ENCODE measurements at places on chromosomes 11 and 22.
A peak's percentile ranks its signal among the peaks of the same experiment; 100 is the strongest.

DNA sequence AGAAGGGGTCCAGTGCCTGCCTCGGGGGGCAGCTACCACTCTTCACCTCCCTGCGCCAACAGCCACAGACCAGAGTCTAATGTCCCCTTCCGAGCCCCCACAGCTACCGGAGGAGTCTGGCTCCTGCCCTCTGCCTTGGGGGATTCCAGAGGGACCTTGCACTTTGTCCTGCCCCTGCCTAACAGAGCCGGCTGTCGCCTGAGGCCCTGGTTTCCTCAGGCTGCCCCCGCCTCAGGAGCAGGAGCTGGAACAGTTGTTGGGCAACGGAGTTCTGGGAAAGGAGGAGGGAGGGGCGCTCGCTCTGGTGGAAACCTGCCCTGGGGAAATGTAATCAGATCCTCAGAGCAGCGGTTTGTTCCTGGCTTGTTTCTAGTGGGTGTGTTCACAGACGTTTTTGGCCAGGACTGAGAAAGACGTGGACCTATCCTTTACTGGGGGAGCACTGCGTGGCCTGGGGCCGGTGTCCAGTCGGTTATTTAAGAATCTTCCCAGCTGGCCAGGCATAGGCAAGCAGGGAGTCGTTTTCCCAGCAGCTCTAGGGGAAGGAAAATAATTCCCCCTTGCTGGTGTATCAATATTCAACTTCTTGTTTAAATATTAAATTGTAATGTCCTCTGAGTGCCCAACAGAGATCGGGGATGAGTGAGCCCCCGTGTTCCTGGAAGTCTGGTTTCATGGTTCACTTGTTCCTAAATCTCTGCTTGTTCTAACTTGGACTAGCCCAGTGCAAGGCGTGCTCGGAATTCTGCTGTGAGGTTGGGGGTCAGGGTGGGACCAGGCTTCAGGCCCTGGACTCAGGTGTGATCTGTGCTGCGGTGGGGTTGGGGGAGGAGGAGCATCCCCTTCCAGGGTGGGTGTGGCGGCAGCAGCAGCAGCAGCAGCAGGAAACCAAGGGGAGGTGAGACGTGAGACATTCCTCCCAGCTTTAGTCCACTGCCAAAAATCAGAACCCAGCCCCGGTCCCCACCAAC lies 32.1 kb downstream of the A4GALT start:
- peak; percentile 62 for DNase-seq

DNA sequence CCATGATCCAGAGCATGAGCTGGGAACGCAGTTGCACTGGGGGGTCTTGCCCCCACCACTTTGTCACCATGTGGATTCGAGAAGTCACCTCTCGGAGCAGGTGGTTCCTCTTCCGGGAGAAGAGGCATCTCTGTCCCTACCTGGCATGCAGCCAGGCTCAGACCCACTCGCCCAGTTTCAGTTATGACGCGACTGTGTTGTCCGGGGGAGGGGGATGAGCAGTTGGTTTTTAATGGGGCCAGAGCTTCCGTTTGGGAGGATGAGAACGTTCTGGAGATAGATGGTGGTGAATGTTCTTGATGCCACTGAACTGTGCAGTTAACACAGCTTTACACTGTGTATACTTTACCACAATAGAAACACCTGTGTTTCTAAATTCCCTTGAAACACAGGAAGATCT lies 41.5 kb downstream of the DHCR7 start:
- no peak for DNase-seq

- no peak for DNase-seq
These were observed 87.5 kb downstream of the NAV2 start for GRCh38 chr11:19800162-19800561.

GRCh38 chr22:40534379-40535188 lies 101.9 kb downstream of the MRTFA start:
- DNase-seq, result no peak

- no peak for DNase-seq
These were observed 639.1 kb downstream of the TBC1D22A start for GRCh38 chr22:47401592-47401898.

- no peak for DNase-seq
These were observed 136.4 kb downstream of the CCDC81 start for GRCh38 chr11:86511086-86511551.

- DNase-seq, result no peak
These were observed 131.2 kb downstream of the TTC17 start for GRCh38 chr11:43489869-43490465.

- no peak for DNase-seq
These were observed 1291.7 kb downstream of the BRD1 start for GRCh38 chr22:48535868-48536540.

DNA sequence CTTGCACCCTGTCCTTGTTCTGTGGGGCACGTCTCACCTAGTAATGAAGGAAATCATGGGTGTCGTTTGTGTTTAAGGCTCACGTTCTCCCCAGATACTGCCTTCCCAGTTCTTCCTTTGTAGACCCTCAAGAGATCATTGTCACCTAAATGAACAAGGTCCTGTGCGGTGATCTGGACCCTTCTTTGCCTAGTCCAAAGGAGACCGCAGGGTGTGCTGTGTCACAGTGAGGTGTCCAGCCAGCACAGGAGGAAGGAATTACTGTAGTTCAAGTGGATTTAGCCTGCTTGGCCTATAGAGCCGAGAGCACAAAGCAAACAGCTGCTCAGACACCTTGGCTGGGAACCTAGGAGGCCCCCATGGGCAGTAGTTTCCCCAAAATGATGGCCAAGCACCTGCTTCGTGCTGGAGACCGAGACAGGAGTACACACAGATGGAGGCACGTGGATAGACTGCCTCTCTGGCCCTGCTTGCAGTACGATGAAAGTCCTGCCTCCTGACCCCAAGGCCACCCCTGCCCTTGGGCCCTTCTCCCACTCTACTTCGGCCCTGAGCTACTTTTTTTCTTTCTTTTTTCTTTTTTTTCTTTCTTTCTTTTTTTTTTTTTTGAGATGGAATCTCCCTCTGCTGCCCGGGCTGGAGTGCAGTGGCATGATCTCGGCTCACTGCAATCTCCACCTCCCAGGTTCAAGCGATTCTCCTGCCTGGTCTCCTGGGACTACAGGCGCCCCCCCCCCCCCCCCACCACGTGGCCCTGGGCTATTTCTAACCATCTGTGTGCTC lies 19.4 kb upstream of the PPFIA1 start:
- no peak for DNase-seq

DNA sequence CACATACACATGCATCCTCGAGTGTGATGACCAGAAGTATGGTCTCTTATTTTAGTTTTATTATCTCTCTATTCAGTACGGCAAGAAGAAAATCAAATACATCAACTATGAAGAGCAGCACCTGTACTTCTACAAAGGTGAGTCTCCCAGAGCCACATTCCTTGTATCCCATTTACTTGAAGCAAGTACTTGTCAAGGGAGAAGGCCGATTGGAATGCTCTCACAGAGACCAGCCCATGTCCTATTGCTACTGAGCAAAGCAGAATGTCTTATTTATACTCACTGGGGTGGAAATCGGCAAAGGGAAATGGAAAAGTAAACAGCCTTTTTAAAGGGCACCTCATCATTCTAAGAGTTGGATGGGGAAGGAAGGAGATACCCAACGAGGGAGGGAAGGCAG lies 72.6 kb upstream of the OR5AK2 start:
- no peak for DNase-seq

- no peak for DNase-seq
These were observed 666 bp downstream of the SLC25A18 start for GRCh38 chr22:17563936-17564391.

DNA sequence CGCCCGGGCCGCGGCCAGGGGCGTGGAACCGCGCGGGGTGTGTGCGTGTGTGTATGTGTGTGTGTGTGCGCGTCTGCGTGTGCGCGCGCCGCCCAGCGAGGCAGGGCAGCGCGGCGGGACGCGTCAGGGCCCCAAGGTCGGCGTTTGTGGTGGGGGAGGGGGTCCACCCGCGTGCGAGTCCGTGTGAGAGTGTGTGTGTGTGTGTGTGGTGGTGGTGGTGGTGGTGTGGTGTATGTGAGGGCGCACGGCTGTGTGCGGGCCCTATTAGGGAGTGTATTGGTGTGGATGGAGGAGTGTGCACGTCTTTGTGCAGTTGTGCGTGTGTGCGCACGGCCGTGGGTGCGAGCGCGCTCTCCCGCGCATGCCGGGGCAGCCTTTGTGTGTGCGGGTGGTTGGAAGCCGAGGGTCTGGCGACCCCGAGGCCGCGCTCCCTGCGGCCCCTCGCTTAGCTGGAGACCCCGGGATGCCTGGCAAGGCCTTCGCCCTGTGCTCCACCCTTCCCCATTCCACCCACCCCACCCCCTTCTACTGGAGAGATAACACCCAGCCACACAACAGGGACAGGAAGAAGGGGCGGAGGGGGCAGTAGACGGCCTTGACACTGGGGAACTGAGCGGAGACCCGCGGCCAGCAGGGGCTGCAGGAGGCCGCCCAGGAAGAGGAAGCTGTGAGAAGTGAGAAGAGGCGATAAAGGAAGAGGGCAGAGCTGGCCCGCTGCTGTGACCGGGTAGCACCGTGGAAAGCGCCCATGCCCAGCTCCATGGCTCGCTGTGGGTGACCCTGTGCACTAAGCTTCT lies 528 bp upstream of the ARRB1 start:
- no peak for DNase-seq

GRCh38 chr11:73308961-73309919 lies 1.2 kb downstream of the ARHGEF17 start:
- no peak for DNase-seq

- no peak for DNase-seq
These were observed 7.5 kb downstream of the DIXDC1 start for GRCh38 chr11:111944651-111945051.

- no peak for DNase-seq
These were observed 20.0 kb upstream of the LMO1 start for GRCh38 chr11:8283465-8284230.

DNA sequence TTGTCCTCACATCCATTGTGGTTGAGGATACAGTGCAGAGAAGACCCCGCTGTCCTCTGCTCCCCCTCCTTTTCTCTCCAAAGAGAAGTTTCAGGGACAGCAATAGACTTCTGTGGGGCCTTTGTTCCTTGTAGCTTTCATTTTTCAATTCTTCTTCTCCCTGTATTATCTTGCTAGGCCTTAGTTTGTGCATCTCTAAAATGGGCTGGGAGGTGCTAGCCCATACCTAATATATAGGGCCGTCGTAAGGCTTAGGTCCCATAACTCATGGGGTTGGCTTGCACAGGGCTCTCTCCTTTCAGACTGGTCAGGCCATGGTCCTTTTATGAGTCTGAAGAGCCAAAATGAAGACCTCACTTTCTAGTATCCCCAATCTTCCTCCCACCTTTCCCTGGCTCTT lies 33.0 kb downstream of the ZBTB16 start:
- no peak for DNase-seq

- DNase-seq, result no peak
These were observed 14.0 kb downstream of the LRFN4 start for GRCh38 chr11:66870616-66871520.

DNA sequence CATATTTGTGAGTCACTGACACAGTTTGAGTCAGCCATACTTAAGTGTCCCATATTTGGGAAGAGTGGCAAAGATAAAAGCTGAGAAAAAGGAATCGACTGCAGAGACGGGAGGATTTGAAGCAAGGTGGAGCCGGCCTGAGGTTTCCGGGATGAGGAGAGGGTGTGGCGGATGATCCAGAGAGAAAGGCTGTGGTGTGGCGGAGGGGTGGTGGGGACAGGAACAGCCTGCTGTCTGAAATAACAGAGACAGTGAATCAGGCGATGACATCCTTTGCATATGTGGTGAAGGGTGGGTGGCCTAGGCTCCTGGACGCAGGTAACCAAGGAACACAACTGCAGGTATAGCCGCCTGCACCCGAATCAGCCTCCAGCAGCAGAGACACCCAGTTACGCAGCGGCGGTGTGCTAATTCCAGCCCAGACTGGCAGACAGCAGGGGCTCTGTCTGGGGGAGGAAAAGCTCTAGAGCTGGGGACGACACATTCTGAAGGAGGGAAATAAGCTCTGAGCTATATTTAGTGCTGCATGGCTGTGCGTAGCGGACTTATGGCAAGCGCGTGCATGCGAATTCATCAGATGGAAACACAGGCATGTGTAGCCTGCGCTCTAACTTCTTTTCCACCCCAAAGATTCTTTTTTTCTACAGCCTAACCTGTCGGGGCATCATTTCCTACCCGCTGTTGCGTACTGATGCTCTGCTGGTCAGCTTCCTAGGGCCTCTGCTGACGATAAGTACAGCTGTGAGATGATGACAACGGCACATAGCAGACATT lies 62.7 kb upstream of the BARX2 start:
- DNase-seq, result no peak

GRCh38 chr11:20530942-20531703 lies 68.3 kb upstream of the SLC6A5 start:
- peak; percentile 11 for DNase-seq

- peak; percentile 21 for DNase-seq
These were observed 1.3 kb downstream of the LRP5 start for GRCh38 chr11:68313574-68314202.

- no peak for DNase-seq
These were observed 57.3 kb downstream of the CD82 start for GRCh38 chr11:44622721-44623258.

DNA sequence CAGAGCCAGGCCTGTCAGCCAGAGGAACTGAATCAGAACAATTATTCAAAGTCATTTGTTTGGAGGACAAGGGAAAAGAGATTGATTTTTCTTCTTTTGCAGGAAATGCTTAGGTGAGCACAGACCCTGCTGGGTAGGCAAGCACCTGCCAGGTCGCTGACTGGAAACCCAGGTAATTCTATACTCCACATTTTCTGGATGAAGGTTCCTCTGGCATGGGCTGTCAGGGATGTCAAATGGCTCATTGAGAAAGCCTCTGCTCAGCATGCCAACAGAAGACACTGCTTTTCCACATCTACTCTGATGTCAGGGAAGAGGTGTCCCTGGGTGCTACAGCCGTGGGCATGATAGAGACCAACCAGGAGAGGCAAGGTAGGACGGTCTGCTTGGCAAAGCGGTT lies 166.7 kb upstream of the SYN3 start:
- no peak for DNase-seq

- DNase-seq, result no peak
These were observed 279.9 kb upstream of the B3GAT1 start for GRCh38 chr11:134691985-134692384.

DNA sequence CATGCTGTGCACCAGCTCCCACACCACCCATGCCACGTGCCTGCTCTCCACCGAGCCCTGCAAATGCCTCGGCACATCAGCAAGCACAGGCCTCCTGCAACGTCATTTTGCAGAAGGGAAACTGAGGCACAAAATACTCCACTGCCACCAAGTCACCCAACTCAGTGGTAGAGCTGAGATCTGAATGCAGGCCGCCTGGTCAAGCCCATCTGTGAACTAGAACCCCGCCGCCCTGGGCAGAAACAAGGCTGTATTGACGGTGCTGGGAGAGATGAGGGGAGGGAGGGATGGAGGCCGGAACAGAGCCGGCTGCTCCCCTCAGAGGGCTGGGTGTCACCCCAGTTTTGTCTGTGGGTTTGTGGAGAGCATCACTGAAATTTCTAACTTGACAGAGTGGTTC lies 81.4 kb downstream of the CDKN1C start:
- no peak for DNase-seq

GRCh38 chr22:37123649-37124048 lies 14.1 kb upstream of the TMPRSS6 start:
- no peak for DNase-seq
